ENCODE measurements at places on chromosomes 1 and 21.

DNA sequence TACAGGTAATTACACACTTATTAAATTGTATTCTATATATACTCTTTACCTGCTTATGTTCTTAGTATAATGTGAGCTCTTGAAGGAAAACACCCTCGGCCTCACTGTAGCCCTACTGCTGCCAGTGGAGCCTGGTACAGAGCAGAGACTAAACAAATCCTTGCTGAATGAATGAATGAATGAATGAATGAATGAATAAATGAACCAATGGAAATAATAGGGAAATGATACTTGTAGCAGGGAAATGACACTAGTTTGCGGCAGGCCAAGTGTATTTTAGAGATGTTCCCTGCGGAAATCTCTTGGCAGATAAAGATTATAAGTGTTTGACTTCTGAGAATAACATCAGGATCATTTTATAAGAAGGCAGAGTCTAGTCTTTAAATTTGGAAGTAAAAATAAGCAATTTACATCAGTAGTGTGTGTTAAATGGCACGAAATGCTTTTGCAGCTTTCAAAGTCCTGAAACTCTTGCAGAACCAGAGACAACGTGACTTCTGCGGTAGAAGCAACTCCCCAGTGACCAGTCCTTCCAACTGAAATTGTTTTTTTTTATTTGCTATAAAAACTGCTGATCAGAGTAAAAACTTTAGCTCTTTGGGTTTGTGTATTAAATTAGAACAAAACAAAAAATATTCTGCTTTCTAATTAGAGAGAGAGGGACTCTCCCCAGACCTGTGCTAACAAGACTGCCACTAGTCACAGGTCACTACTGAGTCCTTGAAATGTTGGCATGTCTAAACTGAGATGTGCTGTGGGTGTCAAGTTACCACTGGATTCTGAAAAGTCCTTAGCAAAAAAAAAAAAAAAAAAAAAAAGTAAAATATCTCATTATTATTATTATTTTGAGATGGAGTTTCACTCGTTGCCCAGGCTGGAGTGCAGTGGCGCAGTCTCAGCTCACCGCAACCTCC lies 199.3 kb upstream of the MAP1LC3C start:
- no peak for DNase-seq

- peak; percentile 90 for DNase-seq
Observed at GRCh38 chr1:153390938-153391710, at the start of gene S100A8. TSS of gene S100A8 (minus strand) at chr1:153391073. CDS start at chr1:153390535, 538 bp downstream.

GRCh38 chr1:33524586-33524985 lies 52.1 kb downstream of the ZSCAN20 start:
- DNase-seq: peak; percentile 45

GRCh38 chr1:60988891-60989290 lies 93.5 kb upstream of the NFIA start:
- no peak for DNase-seq

- DNase-seq: peak; percentile 80
Observed at GRCh38 chr1:6093071-6093470, 47.4 kb downstream of the KCNAB2 start.

- DNase-seq: no peak
Observed at GRCh38 chr1:175865041-175865766, 121.8 kb upstream of the TNR start.

GRCh38 chr1:185917646-185918045 lies 183.5 kb downstream of the HMCN1 start:
- no peak for DNase-seq

DNA sequence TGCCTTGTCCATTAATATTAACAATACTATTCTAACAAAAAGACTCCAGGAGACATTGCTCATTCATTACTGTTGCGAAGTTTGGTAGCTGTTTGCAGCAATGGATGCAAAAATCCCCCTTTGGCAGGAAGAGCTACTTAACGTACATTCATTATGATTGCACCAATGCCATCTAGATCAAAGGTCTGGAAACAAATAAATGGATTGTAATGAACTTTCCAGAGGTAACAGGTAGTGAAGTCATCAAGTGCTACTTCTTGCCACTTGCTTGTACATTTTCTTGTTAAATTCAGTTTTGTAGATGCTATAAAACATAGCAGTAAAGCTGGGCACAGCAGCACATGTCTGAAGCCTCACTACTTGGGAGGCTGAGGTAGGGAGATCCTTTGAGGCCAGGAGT lies 93.9 kb downstream of the DDAH1 start:
- DNase-seq: no peak

DNA sequence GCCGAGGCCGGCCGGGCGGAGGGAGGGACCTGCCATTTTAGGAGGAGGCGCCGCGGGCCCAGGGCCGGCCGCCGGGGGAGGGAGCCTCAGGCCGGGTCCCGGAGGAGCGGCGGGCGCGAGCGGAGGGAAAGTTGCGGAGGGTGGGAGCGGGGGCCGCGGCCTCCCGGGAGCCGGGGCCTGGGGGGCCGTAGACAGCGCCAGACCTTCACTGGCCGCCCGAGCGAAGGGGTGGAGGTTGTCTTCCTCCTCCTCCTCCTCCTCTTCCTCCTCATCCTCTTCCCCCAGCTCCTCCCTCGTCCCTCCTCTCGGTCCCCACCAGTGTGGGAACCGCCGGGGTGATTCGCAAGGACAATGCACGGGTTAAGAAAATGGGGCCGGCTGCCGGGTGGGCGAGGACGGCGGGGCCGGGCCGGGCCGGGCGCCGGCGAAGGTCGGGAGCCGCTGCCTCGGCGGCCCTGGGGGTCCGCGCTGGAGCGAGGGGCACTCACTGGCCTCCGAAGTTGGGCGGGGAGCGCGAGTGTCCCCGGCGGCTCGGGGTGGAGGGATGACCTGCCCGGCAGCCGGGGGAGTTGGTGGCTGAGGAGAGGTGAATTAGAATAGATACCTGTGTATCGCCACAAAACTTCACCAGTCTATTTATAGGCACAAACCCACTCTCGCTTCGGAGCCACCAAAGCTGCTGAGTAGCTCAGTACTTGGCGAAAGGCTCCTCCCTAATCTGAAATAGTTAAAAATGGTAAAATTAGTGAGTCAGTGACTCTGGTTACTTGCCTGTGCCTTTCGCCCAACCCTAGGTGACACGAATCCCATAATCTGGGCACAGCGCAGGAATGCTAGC lies 1.3 kb downstream of the DYRK1A start:
- no peak for DNase-seq

GRCh38 chr1:172642970-172643369 lies 15.9 kb upstream of the FASLG start:
- DNase-seq: no peak

- peak; percentile 41 for DNase-seq
Observed at GRCh38 chr1:9058465-9058864, 11.0 kb downstream of the SLC2A5 start.

- DNase-seq: no peak
Observed at GRCh38 chr21:44899768-44900558, 20.7 kb downstream of the ITGB2 start.

DNA sequence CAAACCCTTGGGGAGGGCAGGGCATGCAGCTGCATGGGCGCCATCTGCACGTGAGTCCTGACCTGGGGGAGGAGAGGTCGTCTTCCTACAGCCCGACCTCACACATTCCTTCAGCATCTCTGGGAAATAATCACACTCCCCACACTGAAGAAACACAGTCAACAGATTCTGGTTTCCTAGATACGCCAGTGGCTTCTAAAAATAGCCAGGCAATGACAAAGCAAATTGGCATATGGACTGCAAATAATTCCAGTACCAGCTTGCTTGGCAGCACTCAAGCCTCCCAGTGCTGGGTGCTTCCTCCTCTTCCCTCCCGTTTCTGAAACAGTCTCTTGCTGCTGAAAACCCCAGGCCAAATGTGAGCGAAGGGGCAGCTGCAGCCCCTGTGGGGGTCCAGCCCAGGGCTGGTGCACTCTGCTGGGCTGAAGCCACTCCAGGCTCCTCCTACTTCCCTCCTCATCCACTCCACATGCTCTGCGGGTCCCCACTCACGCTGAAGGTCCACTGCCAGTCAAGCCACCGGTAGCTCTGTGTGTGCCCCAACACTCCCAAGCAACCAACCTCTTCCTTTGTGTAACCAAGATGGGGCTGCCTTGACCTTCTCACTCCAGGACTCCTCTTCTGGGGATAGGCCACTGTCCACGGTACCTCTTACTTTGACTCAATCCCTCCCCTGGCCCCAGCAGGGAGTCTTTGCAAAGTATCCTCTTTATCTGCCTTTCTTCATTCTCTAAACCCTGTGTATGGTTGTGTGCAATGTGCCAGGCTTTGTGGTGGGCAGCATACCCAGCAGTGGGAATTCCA lies 69.0 kb downstream of the KCND3 start:
- DNase-seq: no peak

DNA sequence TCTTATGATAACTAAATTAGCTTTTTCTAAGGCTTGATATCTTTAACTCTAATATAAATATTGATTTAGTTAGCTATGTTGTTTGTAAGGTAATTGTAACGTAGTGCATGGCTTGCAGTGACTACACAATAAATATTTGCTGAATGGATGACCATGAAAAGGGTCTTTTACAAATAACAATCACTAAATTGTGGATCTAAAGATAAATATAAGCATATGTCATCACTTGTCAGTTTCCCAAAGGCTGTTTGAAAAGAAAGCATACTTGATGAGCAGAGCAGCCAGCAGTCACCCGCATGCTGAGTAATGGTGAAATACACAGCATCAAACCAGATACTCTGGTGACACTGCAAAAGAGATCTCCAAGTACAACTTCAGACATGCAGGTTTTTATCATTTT lies 92.5 kb upstream of the FMN2 start:
- DNase-seq: no peak

DNA sequence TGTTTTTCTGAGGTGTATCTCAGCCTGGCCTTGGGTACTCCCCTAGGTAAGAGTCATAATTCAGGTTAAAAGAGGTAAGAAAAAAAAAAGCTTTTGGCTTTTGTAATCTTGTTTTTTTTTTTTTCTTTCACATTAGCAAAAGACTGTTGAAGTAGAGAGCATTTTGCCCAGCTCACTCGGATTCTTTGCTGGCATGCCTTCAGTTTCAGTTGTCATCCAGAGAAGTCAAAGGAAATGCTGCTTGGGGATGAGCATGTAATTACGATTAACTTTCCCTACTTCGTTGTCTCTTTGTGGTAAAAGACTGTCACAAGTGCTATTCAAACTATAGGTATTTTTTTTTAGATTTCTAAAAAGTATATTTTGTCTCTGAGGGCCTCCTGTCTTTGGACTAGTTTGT lies 6.3 kb downstream of the BACH1 start:
- DNase-seq: no peak

DNA sequence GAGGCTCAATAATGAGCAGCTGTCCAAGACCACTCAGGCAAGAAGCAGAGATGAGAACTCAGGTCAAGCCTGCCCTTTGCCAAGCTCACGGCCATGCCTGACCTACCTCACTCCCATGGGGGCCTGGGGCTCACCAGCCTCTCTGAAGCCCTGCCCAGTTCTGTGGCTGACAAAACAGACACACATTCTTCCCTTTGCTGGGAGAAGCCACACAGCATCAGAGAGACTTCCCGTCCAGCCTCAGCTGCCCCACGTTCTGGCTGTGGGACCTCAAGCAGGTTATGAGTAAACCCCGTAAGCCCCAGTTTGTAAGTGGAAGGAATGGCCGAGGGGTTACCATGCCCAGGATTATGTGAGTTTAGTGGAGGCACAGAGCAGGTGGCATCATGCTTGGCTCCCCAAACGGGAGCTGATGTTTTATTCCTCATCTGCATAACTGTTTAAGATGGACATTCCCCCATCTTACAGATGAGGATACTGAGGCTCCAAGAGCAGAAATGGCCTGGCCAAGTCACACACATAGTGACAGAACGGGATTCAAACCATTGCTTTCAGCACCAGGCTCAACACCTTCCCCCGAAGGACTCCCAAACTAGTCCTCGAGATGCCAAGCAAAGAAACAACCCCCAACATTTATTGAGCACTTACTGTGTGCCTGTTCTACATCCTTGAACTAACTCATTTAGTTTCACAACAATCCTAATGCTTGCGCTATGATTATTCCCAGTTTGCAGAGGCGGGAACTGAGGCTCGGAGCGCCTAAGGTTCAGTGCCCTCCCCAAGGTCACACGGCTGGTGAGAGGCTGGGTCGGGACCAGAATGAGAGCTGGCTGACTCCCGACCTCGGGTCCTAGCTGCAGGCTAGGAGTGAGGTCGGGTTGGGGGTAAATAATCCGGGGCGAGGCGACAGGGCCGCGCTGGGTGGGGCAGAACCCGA lies 49.1 kb upstream of the LAPTM5 start:
- DNase-seq: no peak

DNA sequence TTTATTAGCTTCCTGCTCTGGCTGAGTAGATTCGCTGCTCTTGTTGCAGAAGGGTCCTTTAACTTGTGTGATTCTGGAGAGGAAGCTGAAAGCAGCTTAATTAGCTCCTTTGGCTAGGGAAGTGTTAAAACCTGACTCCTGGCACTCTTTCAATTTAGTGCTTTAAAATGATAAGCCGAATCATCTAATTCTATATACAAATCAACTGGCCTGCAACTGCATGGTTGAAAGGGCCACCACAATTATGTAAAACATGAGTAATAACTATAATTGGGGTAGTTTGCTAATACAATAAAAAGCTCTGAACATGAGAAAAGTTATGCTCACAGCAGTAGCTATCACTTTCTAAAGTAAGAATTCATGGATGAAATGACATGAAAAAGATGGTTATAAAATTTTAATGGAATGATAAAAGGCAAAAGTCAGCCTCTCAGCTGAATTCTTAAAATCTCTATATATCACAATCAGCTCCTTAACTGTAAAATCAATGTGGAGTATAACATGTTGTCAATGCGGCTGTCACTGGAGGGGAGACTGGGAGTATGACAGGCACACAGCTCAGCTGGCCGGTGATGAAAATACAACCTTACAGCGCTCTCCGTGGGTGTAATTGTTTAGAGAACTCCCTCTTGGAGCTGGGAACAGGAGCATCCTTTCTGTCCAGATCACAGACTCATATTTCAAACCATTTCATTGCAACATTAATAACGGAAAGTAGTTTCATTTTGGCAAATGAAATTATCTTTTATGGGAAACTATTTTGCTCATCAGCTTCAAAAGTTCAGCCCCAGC lies 324.4 kb downstream of the KCTD3 start:
- DNase-seq: no peak

DNA sequence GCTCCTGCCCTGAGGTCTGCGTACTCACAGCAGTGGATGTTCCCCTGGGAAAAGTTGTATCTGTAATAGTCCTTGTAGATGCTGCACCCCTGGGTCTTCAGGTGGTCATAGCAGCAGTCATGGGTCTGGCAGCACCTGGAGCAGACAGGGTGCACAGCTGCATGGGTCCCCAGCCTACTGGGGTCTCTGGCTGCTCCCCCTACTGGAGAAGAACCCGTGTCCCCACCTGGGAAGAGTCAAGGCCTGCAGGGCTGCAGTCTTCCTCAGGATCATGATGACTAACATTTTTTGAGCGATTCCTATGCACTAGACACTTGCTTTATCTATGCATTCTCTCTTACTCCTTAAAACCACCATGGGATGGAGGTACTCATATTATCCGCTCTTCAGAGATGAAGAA lies 3.9 kb downstream of the PLA2G2D start:
- DNase-seq: no peak

- no peak for DNase-seq
Observed at GRCh38 chr1:224763126-224763775, 147.1 kb downstream of the CNIH3 start.

DNA sequence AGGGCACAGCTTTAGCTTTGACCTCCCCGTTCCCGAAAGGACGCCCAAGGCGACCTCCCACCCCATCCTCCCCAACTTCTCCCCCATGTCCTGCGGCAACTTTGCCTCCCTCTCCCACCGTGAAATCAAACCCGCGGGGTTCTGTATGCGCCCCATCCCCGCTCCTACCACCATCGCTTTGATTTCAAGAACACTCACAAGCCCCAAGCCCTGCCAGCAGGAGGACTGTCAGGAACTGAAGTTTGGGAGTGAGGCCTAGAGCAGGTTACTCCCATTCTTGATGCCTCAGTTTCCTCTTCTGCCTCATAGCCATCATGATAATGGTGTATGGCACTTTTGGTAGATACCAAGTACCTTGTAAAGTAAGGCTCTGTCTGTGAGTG lies 2.3 kb downstream of the PTPRU start:
- no peak for DNase-seq
